Fibroblast of pulmonary artery (primary cell): ENCODE measurements at places on chromosomes 6 and 20.

DNA sequence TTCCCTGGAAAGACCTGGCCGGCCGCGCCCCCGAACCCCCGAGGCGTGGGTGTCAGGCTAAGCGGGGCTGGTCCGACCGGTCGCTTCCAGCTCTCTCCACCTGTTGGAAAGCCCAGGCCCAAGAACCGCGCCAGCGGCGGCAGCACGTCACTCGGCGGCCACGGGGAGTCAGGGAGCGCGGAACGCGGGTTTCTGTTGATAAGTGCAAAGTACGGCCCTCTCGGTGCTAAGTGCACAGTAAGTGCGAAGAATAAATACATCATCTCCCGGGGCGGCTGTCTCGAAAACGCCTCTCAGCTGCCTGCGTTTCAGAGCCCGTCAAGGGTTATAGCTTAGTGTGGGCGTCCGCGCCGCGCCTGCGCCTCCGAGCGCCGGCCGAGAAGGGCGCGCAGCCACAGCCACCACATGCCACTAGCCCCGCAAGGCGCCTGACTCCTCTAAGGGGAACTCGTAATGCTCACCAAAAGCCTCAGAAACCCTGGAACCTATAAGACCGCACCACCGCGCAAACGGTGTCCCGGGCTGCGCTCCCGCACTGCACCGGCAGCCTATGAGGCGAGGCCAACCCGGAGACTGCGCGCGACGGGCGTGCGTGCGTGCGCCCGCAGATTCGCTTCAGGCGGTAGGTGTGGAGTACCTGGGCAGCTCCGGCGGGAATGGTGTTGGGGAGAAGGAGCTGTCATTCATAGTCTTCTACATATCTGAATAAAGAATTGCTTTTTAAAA lies 9.2 kb upstream of the TBX18 start:
- DNase-seq = peak; percentile 73

GRCh38 chr6:41957117-41957516 lies 15.5 kb upstream of the CCND3 start:
- no peak for DNase-seq

- DNase-seq = no peak
Observed at GRCh38 chr6:138522611-138523010, 23.3 kb upstream of the NHSL1 start.

GRCh38 chr20:5357946-5358345 lies 41.2 kb upstream of the PROKR2 start:
- no peak for DNase-seq

GRCh38 chr20:19901226-19901625 lies 115.9 kb upstream of the NAA20 start:
- no peak for DNase-seq

DNA sequence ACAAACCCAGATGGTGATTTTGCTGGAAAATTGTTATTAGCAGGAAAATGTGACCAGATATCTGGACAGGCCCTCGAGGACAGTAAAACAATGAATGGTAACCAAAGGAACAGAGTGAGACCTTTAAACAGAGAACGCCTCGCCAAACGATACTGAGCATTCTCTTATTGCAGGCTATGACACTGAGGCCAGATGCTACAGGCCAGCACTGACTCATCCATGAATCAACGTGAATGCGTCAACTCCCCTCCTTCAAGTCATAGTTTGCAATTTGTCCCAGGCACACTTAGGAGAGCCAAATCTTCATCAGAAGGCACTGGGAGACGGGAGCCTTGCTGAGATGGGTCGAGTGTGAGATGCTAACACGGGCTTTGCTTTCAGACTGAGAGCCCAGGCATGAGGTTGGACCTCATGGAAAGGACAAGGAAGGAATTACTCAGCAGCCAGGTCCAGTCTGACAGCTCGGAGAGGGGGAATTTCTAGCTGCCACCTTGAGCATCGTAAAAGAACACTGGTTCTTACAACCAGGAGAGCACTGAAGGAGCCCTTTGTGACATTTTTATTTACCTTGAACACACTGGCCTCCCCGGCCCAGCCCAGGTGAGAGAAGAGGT lies 60.7 kb downstream of the BMP7 start:
- no peak for DNase-seq

DNA sequence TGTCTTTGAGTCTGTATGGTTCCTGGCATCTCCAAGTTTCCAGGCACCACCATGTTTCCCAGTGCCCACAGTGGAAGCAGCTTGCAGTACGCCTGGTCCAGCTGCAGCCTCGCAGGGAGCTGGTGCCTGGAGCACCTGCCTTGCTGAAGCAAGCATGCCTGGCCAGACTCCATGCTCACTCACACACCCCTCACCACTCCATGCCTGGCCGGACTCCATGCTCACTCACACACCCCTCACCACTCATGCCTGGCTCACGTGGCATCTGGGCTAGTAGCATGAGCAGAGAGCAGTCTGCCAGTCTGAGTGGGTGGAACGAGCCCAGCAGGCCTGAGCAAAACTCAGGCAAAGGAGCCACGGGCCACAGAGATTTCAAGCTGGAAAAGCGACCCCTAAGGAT lies 214.3 kb downstream of the TFAP2C start:
- no peak for DNase-seq

DNA sequence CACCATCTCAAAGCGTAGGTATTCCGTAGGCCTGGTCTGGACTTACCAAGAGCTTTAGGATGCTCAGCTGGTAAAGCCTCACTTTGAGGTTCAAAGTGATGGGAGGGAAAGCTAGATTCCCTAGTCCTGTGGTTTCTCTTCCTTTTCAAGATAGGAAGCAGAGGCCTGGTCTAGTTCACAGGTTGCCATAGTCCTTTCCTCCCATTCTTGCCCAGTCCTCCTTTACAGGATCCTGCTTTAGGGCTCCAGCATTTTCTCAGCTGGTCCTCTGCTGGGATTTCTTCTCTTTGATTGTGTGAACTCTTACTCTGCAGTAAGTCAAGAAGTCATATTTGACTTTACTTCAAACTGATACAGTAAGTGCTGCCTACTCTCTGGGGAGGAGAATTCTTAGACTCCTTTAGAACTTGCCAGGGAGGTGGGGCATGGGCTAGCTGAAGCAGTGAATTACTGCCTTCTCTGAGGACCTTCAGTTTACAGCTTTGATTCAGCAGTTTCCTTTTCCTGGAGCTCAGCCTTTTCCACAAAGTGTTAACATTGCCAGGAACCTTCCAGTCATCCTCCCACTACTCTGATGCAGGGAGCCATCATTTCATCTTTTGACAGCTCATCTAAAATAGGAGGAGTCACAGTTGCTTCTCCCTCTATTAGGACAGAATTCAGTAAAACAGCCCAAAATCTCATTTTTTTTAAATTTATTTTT lies 42.8 kb upstream of the PLCG1 start:
- peak; percentile 35 for DNase-seq

DNA sequence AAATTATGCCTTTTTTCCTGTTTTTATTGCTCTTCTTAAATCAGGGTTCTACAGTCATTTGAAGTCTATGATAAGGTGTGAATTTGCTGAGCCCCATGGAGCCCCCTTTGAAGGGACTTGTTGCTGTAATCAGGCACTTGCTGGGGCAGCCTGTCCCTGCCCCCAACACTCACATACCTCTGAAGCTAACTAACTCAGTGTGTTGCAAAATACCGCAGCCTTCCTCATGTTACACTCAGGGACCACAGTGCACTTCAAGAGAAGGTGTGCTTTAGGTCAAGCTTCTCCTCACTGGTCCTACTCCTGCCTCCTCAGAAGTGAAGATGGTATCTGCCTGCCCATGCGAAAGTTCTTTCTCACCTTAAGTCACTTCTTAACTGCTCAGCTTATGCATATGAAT lies 66.1 kb upstream of the GLP1R start:
- DNase-seq = no peak

DNA sequence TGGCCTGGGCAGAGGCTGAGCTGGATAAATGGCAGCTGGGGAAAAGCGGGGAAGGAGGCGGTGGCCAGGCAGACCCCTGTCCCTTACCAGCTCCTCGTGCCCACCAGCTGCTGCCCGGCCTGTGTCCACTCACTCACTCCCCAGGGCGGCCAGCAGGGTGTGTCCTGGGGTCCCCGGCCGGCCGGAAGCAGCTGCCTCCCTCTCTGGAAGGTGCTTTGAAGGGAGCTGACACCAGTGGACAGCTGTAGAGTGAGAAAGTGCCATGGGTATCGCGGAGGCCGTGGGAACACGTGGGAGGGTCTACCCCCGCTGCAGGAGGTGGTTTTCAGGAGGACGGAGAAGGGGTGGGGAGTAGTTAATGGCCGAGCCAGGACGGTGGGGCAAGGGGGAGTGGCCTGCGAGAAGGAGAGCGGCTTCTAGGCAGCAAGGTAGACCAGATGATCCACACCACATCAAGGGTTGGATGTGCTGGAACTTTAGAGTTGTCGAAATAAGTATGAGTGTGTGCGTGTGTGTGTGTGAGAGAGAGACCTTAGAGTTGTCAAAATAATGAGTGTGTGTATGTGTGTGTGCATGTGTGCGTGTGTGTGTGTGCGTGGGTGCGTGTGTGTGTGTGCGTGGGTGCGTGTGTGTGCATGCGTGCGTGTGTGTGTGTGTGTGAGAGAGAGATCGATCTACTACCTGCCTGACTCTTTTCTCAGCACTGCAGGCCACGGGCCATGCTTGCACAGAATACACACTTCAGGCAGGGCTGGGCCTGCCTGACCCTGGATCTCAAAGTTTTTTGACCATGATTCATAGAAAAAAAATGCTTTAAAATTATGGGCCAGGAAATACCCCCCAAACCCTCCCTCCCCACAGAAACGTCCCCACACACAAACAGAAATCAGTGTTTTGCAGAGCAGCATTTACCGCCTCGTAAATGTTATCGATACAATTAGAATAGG lies 43.9 kb downstream of the CDH4 start:
- DNase-seq = no peak

DNA sequence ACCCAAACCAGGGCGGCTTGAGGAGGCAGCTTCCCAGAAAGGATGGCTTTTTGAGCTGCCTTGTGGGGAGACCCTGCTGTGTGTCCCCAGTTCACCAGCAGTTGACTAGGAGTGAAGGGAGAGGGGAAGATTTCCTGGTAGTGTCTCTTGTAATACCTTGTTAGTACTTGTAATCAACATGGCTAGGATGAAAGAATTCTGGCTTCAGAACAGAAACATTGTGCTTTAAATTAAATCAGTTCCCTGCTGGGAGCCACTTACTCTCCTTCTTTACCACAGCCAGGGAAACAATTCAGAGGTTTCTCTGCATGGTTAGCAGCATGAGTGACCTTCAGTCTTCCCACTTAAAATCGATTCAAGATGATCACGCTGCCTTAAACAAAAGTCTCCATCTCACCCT lies 525.4 kb upstream of the ID4 start:
- DNase-seq = no peak

GRCh38 chr20:58287638-58288037 lies 21.9 kb upstream of the RAB22A start:
- peak; percentile 33 for DNase-seq

GRCh38 chr6:77987035-77987384 lies 334.2 kb downstream of the MEI4 start:
- no peak for DNase-seq

- DNase-seq = no peak
Observed at GRCh38 chr6:105301072-105301503, 101.8 kb downstream of the PREP start.

- no peak for DNase-seq
Observed at GRCh38 chr6:63525186-63525878, 46.9 kb upstream of the LOC128125822 start.

DNA sequence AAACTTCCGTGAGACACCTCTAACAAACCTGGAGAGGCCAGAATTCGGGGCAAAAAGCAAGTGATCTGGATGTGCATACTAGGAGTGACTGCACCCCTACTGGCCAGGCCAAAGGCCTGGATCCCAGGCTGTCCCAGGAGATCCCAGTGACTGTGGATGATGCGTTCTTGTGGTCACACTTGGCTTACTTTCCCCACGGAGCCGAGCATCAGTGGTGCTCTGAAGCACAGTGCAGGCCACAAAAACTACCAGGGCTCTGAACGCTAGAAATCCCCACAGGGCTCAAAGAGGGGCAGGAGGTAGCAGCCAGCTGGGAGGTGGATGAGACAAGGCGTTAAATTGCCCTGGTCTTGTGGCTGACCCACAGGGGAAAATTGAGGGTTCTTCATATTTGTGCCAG lies 7.1 kb downstream of the TRIM26 start:
- no peak for DNase-seq

DNA sequence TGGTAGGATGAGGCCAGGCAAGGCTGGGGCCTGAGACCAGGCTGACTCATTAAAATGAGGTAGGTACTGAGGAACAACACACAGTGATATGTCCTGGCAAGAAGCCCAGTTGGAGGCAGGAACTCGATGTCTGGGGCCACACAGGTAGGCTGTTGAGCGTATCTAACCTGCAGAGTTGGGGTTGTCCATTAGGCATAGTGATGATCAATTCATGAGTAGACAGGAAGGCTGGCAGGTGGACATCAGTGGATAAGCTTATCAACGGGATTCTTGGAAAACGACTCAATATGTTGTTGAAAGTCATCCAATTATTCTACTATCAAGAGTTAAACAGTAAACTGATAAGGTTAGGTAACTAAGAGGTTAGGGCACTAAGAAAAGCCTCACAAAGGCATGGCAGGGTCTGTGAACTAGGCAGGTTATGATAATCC lies 193.2 kb upstream of the COL21A1 start:
- no peak for DNase-seq

DNA sequence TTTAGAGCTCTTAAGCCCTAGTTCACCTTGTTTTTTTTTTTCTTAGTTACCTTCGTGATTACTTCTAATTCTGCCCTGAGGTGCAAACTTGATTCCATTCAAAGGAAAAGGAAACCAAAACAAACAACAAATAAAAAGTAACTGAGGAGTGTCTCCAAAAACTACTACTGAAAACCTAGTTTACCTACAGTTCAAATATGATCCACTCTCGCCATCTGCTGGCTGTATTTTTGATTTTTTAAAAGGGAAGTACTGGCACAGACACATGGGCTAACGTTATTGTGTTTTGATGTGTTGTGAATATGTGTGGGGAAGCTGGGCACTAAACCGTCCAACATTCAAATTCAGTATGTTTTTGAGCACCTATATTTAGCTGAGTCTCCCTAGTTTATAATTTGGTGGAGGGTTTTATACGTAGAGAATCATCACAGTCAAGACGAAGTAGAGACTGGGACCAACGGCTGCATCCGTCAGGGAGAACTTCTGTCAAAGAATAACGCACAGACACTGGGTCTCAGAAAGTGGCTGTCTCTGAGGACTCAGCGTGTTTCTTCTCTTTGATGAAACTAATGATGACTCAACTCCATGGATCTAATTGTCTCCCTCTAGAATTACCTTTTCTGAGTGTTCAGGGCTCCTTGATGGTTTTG lies 373.5 kb upstream of the BTBD3 start:
- DNase-seq = peak; percentile 87

DNA sequence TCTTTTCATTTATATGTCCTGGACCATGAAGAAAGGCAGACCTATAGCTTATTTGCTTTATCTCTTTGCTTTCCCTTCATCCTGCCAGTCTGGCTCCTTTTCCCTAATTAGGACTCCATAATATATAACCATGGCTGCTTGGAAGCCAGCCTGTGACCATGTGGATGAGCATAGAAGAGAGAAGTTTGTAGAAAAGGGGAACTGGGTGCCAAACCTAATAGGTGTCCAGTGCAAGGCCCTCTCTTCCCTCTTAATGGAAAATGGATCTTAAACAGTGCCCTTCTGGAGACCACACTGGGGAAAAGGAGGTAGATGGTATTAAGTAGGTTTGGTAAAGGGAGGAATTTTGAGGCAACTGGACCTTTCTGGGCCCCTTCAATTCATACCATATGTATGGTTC lies 16.7 kb upstream of the OSTM1 start:
- no peak for DNase-seq

GRCh38 chr6:45966340-45966739 lies 49.3 kb downstream of the CLIC5 start:
- DNase-seq = no peak
